Mammary epithelial cell (primary cell): ENCODE measurements at places on chromosomes 1 and 21. TPM values are rescaled to one million over a fixed set of nuclear protein-coding genes. Genes with fewer than 3 reads are reported as not detected.
A peak's percentile ranks its signal among the peaks of the same experiment; 100 is the strongest.

- peak; percentile 61 for DNase-seq
These were observed 87.9 kb downstream of the VAV3 start for GRCh38 chr1:107877092-107877491.

Gene DIRAS3
- 0.33 TPM for total RNA-seq

Gene NBPF11
- total RNA-seq, result 9.3 and 12.4 TPM in 2 replicates

Gene ZBTB8B
- total RNA-seq, result 0.03 TPM in 1 of 2 replicates, not detected in the other

Gene DYNLT5
- total RNA-seq, result not detected

Gene HNRNPR
- 35.2 TPM for total RNA-seq

DNA sequence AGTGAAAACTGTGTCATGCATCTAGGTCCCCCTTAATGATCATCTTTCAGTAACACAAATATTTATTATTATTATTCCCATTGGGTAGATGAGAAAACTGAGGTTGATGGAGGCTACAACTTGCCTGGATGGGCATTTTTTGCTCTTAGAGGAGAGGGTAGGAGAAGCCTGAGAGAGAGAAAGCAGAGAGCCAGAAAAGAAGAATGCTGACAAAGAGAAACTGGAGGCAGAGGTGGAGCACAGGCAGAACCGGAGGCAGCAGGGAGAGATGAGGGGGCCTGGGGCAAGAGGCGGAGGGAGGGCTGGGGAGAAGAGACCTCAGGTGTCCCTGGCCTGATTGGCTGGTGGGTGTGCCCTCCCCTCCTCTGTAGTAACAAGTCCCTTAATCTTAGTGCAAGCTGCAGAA, 4.1 kb downstream of the BLACAT1 start:
- DNase-seq, result no peak

DNA sequence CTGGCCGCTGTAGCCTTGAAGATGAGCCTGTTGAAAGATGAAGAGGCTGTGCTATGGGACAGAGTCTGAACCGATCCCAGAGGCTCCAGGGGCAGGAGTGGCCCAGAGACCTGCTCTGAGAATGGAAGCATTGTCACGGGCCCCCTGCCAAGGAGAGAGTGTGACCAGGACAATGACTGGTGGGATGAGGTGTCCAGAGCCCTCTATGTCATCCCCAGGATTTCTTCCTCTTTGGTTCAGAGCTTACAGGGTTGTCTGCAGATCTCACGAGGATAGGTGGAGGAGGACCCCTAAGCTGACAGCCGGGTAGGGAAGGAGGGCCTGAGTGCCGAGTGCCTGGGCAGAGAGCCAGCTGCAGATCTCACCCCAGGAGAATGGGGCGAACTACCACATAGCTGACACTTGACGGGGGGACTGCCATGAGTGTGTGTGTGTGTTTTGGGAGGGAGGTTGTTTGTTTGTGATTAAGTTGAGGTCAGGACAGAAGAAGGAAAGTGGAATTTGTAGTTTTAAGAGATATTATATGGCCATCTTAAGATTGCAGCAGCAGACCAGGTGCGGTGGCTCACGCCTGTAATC, 25.4 kb downstream of the PIK3CD start:
- DNase-seq, result no peak

GRCh38 chr1:208997726-208998312, 585.7 kb upstream of the CAMK1G start:
- no peak for DNase-seq

- DNase-seq, result peak; percentile 86
These were observed 11.3 kb upstream of the RIPK4 start for GRCh38 chr21:41777951-41778815.

- DNase-seq, result no peak
These were observed 14.1 kb downstream of the TMCO4 start for GRCh38 chr1:19785660-19786059.

Gene STK40
- 13.2 TPM for total RNA-seq

Gene C1orf87
- total RNA-seq, result not detected

- no peak for DNase-seq
These were observed 44.4 kb downstream of the COLGALT2 start for GRCh38 chr1:183993132-183993531.

GRCh38 chr1:179917601-179918429, 35.7 kb downstream of the TOR1AIP1 start:
- no peak for DNase-seq

Gene HMGCL
- total RNA-seq, result 33.0 TPM

Gene FAM72B
- total RNA-seq, result 1.0 TPM

GRCh38 chr21:34510148-34511142, 1.6 kb downstream of the KCNE1 start:
- DNase-seq, result peak; percentile 39

Gene SAMSN1
- not detected for total RNA-seq

DNA sequence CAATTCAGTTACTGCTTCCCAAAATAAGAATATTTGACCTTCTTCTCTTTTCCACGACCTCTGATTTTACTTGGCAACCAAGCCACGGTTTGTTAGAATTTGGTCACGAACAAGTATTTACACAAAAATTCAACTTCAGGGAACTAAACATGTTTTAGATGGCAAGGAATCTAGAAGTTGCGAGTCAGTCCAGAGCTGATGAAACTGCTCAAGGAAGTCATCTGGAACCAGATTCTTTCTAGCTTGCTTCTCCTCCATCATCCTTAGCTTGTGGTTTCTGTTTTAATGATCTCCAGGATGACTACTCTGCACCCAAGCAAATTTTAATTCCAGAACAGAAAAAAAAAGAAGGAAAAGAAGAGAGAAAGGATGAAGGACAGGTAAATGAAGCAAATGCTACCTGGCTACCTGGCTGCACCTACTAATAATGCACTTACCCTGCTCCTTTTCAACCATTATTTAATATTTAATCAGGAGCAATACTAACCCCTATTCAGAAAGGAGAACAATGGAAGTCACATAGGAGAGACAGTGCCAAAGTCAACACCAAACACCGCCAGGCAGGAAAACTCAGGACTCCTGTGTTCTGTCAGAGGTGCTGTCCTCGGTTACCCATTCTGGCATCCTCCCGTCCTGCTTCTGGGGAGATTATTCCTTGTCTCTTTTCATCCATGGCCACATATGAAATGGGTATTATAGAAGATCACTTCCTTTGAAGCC, 54.2 kb upstream of the RGS7 start:
- no peak for DNase-seq

DNA sequence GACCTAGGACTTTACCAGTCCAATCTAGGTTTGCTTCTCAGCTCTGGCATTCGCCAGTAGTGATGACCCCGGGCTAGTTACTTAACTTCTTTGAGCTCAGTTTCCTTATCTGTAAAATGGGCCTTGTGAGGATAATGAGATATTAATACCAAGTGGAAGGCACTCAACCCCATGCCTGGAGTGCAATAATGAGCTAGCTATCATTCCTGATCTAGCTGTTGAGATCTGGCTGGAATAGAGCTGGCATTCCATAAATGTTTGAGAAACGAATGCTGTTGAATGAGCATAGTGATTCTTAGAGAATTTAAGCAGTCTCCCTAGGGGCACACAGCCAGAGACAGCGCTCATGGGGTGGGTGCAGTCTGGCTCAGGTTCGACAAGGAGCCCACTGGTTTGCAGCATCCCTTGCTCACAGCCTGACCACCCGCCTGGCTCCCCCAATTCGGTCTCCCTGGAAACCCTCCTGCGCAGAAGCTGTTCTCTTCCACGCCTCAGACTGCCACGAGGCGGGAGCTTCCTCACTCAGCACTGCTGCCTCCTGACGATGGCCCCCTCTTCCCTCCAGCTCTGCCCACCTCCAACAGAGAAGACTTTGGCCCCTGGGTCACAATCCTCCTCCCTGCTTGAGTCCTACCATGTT, 32.5 kb downstream of the DHCR24 start:
- no peak for DNase-seq

Gene PDZK1IP1
- 0.40 TPM in 1 of 2 replicates, not detected in the other for total RNA-seq

- peak; percentile 2 for DNase-seq
These were observed 518.9 kb upstream of the NR5A2 start for GRCh38 chr1:199508653-199509052.

DNA sequence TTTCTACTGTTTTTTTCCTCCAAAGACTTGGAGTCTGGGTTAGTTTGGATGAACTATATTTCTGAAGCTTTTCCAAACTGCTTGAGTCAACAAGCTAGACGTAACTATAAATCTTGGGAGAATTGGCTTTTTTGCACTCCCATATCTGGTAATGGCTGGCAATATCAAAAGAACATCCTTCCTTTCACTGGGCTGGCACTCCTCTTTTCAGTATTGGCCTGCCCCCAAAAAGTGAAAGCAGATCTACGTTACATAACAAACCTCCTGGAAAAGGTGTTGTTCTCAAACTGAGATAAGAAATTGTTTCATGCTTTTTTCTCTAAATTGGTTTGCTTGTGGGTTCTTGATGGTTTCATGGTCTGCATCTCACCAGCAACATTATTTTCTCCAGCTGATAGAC, 499.3 kb downstream of the NEGR1 start:
- DNase-seq, result no peak

Gene TNFRSF1B
- 0.09 TPM in 1 of 2 replicates, not detected in the other for total RNA-seq

DNA sequence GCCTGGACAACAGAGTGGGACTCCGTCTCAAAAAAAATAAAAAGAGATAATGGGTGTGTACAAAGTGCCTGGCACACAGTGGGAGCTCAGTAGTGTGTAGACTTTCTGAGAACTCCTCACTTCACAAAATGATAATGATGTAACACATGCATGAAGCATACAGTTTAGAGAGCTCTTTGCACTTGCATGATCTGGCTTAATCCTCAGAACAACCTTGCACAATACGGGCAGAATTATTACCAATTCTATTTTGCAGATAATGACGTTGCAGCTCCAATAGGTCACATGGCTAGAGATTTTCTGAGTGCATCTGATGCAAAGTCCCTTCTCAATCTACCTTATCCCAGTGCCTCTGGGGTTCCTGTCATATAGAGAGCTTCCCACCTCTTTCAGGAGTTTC, 71.4 kb downstream of the CD247 start:
- no peak for DNase-seq

Gene SLC44A5
- total RNA-seq, result 3.2 TPM

- no peak for DNase-seq
These were observed 5.5 kb upstream of the PADI1 start for GRCh38 chr1:17199267-17200044.

Gene ASPM
- total RNA-seq, result 8.8 and 21.9 TPM in 2 replicates

GRCh38 chr1:238469146-238469631, 578.5 kb upstream of the ZP4 start:
- DNase-seq, result peak; percentile 27

Gene MXRA8
- total RNA-seq, result 6.2 TPM

Gene PTGER3
- not detected in 2 replicates for total RNA-seq

Gene PIP5K1A
- total RNA-seq, result 94.2 TPM

DNA sequence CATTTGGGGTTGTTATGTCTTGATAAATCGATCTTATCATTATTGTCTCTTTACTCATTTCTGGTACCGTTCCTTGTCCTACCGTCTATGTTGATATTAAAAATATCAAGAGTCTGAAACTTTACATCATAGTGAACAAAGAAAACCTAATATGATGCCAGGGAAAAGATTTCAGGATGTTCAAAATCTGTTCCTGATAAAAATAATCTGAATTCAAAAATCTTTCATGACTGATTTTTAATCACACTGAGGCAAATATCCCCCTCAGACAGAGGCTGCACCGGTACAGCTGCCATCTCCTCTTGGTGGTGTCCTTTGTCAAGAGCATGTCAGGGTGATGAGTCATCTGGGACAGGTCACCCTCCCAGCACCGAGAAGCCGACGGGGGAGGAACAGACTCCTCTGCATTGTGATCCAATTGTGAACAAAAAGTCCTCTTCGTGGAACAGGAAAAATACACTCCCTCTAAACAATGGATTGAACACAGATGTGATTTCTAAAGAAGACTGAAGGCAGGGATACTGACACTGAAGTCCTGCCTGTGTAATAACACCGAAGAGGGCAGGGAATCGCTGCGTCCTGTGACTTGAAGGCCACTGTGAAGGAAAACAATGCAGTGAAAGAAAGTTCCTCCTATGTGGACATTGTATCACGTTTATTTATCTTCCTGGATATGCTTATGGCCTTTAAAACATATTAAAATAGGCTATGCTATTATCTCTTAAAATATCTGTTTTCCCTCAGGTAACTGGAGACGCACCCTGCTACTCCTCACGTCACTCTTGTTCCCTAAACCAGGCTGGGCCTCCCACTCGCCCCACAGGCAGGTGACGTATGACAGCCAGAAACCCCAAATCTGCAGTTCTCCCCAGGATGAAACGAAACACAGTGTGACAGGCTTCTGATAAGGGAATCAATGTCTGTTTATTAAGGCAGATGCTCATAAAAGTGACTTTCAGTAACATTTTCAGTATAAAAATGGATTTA, 4.3 kb upstream of the SPATC1L start:
- peak; percentile 50 for DNase-seq

DNA sequence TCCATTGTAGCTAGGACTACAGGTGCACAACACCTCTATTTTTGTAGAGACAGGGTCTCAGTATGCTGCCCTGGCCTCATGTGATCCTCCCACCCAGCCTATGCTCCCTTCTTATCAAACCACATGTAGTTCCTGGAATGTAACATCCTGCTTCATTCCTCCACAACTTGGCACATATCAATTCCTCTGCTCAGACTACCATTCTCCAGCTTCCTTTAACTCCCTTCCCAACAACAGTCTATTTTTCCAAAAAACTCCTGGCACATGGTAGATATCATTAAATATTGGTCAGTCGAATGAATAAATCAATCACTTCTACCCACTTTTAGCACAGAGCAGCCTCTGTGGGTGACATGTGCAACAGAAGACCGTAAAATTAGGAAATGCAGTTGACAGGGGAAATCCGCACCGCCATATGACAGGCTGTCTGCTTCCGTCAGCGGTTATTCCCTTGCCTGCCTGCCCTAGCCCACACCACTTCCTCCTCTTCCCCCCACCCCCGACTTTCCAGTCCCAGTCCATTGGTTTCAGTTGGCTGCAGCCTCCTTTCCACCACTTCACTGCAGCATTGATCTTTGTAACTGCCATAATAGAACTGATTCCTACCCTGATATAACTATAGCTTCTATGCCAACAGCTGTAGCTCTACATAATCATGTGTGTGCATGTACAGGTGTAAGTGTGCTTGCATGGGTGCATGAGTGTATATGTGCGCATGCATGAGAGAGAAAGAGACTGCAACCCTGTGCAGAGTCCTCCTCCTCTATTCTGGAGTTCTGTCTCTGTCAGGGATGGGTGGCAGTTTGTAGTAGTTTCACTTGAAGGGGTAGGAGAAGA, 6.8 kb upstream of the AKR1A1 start:
- DNase-seq, result no peak

DNA sequence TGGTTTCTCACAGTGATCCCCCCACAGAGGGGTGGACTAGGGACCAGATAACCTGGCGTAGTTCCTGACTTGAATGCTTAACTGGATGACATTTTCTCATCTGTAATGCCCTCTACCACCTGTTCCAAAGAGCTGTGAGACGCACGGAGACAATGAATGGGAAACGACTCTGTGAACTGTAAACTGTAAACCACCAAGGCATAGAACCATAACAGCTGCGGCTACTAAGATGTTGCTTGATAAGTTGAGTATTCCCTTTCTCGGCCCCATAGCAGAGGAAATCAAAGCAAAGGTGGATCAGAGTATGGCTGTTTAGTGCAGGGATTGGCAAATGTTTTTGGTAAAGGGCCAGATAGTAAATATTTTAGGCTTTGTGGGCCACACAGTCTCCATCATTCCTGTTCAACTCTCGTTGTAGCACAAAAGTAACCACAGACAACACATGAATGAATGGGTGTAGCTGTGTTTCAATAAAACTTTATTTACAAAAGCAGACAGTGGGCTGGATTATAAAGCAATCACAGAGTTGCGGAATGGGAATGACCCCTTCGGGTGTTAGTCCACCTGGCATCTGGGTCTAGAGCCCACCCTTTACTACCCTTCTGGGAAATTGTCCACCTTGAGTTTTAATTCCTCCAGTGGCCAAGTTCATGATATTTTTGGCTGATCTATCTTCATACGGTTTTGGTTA, 315.2 kb downstream of the RPS6KC1 start:
- DNase-seq, result no peak

GRCh38 chr1:101460739-101461138, 223.9 kb downstream of the S1PR1 start:
- DNase-seq, result peak; percentile 2
